Stimulated activated naive B cell treated with anti-CD40 and anti-IgM and Interleukin-4, amounts not matched to agents 10 μg/mL and 1 μg/mL and 100 μg/mL, for 72 hours (primary cell): ENCODE measurements at places on chromosomes 3 and 15.

DNA sequence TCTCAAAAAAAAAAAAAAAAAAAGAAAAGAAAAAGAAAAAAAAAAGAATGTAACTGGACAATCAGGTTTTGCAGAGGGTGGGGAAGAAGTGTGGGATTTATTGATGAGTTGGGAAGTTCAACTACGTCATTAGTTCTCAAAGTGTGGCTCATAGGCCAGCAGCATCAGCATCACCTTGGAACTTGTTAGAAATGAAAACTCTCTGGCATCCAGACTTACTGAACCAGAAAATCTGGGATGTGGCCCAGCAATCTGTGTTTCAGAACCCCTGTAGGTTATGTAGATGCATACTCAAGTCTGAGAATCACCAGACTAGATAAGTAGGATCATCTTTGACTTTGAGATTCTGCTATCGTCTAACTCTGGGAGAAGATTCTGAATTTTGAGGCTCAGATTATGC is 45.8 kb upstream of the ETV5 start:
- no peak for DNase-seq

- no peak for DNase-seq
These were observed 106.2 kb downstream of the TMCO5A start for GRCh38 chr15:38040615-38041014.

- DNase-seq, result no peak
These were observed 781 bp upstream of the IP6K1 start for GRCh38 chr3:49787182-49787464.

DNA sequence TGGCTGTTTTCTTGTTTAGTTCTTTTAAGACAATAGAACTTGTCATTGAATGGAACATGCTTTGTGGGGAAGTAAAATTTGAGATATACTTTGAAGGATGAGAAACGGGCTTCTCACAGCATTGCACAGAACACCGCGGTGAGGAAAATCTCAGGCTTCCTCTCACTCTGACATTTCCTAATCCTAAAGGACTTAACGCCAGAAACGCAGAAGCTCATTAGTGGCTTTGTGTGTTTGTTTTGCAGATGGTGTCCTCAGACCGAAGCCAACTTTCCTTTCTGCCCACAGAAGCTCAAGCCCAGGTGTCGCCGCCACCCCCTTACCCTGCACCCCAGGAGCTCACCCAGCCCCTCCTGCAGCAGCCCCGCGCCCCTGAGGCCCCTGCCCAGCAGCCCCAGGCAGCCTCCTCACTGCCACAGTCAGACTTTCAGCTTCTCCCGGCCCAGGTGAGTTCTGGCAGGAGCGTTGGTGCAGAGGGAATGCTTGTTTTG is 78.9 kb upstream of the BLM start:
- DNase-seq, result no peak

- DNase-seq, result no peak
These were observed 70.2 kb upstream of the ZBTB20 start for GRCh38 chr3:115217292-115217677.

DNA sequence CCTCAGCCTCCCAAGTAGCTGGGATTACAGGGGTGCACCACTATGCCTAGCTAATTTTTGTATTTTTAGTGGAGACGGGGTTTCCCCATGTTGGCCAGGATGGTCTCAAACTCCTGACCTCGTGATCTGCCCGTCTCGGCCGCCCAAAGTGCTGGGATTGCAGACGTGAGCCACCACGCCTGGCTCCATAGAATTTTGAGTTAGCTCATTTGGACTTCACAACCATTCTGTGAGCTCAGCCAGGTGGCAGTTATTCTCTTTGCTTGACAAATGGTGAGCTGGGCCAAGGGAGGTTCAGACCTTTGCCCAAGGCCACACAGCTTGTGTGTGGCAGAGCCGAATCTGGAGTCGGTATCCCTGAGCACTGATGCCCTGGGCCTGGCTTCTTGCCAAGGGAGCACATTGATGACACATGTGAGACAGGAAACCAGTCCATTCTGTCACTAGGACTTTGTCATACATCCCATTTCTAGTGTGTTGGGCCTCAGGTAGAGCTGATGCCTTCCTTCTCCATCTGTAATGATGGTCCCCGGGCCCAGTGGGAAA is 17.6 kb downstream of the PODXL2 start:
- DNase-seq, result no peak

DNA sequence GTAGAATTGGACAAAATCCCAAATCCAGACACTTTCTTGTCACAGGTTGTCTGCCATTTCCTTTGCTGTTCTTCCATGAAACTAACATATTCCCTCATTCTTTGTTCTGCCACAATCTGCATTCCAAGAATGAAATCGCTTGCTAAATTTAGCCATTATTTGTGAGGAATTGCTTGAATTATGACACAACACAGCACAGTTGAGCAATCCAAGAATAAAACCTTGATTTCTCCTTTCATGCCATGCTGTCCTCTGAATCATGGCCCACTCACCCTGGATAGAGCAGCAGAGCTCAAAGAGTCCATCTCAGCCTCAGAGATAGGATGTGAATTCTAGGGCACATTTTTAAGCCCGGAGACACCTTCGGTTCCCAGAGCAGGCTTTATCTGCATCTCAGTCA is 35.2 kb upstream of the GREM1 start:
- DNase-seq, result no peak

DNA sequence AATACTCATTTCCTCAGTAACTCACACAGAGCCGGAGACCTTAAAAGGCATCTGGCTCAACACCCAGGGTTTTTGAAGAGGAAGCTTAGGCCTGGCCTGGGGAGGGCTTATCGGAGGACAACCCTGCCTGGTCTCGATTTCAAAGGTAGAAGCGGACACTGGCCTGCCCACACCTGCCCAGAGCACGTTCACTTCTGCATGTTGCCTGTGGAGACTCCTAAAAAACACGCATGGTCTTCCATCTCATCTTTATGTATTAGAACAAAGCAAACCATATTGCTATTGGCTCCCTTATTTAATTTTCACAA is 55.5 kb upstream of the FURIN start:
- no peak for DNase-seq

- no peak for DNase-seq
These were observed 6.8 kb downstream of the RARRES1 start for GRCh38 chr3:158725348-158726011.

GRCh38 chr3:42638339-42638842 is 15.1 kb upstream of the ZBTB47 start:
- DNase-seq, result no peak

DNA sequence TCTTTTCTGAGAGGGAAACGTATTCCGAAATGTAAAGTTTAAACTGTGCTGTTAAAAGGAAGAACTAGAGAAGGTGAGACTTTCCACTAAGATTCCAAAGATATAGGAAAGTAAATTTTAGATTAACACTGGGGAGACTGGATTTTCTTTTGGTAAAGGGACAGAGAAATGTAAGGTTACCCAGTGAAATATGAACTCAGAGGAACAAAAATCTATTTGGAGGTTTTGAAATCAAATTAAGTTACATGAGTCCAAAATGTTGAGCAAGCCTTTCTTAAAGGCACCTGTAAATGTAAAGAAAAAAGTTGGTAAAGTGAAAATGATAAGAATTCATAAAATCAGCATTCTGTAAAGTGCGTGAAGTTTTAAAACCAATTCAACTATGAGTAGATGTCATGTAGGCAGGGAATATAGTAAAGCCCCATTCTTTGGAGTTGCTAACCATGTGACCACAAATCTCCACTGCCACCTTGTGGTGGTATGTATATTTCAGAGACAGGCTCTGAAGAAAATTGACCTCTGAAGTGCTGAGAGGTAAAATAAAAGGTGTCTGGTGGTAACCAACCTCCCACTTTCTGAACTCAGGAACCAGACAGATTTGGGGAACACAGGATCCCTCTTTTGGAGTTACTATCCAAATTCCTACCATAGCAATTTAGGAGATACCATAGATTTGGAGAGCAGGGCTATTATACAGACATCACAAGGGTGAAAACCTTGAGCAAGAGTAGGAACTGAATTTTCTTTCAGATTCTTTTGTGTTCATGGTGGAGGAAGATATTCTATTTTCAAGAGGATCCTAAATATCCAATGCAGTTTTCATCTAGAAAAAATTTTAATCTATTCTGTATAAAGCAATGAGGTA is 215.3 kb downstream of the ROBO2 start:
- DNase-seq, result no peak

GRCh38 chr3:136957751-136958288 is at the start of gene IL20RB:
IL20RB (plus strand) TSS chr3:136957983; CDS start chr3:136958114, 131 bp downstream.
- DNase-seq, result no peak

DNA sequence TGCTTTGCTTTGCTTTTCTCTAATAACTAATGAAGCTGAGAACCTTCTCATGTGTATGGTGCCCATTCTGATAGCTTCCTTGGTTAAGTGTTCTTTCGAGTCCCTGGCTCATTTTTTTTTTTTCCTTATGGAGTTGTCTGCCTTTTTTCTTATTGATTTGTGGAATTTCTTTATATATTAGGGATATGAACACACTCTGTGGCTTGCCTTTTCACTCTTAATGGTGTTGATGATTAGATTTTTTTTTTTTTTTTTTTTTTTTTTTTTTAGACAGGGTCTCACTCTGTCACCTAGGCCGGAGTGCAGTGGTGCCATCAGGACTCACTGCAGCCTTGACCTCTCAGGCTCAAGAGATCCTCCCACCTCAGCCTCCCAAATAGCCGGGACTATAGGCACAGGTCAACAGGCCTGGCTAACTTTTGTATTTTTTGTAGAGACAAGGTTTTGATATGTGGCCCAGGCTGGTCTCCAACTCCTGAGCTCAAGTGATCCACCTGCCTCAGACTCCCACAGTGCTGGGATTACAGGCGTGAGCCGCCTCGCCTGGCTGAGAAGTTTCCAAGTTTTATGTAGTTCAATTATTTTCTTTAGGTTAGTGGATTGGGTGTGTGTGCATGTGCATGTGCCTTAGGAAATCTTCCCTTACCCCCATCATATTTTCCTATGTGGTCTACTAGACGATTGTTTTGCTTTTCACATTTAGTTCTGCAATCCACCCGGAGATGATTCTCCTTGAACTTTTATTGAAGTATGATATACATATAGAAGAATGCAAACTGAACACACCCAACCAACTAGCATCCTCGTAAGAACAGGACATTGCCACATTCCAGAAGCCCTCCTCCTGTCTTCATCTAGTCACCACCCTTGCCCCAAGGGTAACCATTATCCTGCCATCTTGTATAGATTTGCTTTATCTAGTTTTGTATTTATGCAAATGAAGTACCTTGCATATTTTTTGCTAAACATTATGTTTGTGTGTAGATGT is 1.7 kb upstream of the SNRPA1 start:
- DNase-seq, result no peak

DNA sequence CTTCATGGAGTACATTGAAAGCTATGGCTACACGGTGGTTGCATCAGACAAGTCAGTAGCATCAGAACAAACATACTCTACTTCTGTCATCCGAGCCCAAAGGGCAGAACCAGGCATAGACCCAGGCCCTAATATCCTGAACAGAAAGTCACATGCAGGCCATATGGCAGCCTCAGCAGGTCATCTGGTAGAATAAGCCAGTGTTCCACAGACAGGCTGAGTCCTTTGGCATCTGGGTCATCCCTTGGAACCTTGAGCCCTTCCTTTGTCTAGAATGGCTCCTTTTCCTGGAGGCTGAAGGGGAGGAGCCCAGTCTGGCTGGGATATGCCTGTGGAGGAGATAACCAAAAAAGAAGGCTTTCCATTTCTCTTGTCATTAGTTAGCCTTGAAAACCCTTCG is 29.2 kb downstream of the SEMA6D start:
- DNase-seq, result no peak

DNA sequence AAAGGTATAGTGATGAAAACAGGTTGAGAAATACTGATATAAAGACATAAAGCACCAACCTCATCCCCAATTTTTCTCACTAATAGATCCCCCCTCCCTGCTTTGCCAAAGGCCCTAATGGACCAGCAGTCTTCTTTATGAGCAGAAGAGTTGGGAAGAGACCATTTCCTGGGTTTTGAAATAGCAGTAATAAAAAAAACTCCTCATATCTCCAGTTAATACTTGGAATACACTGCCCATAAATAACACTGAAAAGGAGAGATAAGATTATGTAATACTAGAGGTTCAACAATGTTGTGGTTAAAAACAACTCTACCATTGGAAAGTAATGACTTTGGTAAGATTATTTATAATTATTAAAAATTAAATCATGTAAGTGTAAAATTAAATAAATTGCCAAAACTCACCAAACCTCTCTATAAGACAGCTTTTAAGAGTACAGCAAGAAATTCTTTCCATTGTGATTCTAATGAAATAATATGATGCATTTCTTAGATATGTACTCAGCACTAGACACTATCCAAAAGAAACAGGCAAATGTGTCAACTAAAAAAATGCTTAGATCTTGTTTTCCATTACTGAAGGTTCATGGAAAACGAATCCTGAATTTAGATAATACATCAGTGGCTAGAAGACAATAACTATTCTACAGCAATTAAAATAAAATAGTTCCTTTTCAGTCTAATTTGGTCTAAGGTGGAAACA is 88.2 kb downstream of the FAIM start:
- DNase-seq, result no peak

GRCh38 chr3:120982608-120983320 is 74.8 kb downstream of the STXBP5L start:
- no peak for DNase-seq

DNA sequence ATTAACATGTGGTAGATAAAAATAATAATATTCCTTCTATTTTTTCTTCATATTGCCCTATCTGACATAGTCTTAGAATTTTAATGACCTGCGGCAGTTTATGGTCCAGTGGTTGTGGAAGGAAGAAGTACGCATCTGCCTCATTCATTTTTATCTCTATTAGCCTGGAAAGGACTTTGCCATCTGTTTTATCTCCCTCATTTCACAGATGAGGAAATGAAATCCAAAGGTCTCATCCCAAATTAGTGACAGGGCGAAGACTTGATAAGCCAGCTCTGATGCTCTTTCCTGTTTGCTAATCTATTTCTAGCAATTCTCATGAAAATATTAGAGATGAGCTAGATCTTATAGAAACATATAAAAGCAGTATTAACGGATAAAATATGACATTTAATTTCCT is 113.3 kb downstream of the KLHL25 start:
- no peak for DNase-seq

DNA sequence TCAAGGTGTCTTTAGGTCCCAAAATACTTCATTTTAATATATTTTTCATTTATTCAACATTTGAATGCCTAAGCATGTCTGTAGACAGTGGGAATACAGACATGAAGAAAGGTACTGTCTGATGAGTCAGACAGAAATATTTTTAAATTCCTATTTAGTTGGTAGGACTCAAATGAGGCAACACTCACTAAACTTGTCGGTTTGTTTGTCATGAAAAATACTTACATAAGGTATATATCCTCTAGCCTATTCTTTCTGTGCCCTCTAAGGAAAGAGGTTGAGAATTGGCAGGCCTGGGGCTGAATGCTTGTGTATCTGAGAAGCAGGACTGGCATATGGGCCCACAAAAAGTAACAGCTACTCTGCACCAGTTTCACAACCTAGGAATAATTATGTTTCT is 423.6 kb upstream of the MDFIC2 start:
- no peak for DNase-seq

- no peak for DNase-seq
These were observed 1.6 kb upstream of the CPN2 start for GRCh38 chr3:194352667-194353246.

GRCh38 chr15:56733136-56734012 is at the start of gene ZNF280D:
ZNF280D (minus strand) TSS chr15:56733509; CDS start chr15:56707109, 26,400 bp downstream.
- peak; percentile 75 for DNase-seq

- DNase-seq, result no peak
These were observed 355.7 kb upstream of the TBL1XR1 start for GRCh38 chr3:177553012-177553411.

GRCh38 chr3:127722091-127722784 is 49.5 kb downstream of the ABTB1 start:
- no peak for DNase-seq
